ENCODE measurements at places on chromosomes 11 and 22. TPM values are rescaled to one million over a fixed set of nuclear protein-coding genes. Genes with fewer than 3 reads are reported as not detected.

DNA sequence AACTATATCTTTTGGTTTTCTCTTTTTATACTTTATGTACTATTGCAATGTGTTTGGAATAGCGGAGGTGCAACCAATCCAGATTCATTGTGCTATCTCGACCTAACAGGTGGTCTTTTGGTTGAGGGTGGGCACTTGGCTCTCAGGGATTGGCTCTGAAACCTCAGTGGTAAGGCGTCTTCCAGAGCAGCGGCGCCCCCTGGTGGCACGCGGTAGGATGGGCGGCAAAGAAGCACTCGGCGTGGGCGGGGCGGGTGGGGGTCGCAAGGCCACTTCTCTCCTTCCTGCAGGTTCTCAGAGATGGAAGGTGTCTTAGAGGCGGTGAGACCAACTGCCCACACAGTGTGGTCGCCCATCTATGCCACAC is 19.2 kb upstream of the PLET1 start:
- DNase-seq: no peak

DNA sequence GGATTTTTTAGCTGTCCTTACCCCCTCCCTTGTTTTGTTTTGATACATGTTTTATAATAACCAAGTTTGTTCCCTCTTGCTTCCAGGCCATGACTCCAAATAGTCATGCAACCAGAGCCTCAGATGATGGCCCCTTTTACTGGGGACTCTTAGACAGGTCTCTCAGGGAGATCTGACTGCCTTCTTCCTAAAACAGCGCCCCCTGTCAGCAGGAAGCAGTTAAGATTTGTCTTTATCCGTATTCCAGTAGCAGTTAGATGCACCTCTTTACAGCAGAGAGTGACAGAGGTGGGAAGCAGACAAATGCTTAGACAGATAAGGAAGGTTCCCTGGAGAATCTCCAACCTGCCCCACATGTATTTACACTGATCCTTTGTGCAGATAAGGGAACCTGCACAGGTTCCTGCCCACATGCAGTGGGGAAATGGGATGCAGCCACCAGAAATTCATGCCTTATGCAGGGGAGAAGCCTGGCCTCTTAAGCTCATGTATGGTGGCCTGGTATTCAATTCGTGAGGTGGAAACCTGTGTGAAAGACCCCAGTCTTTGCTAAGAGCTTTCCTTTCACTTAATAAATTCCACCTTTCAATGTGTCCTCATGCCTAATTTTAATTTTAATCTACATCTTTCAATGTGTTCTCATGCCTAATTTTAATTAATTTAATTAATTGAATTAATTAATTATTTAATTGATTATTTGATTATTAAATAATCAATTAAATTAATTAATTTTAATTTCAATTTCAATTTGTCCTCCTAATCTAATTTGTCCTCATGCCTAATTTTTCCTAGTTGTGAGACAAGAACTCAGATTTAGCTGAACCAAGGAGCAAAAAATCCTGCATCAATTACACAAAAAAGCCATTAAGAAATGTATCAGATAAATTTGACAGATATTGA is 11.5 kb upstream of the GLYAT start:
- no peak for DNase-seq

The RASGRP2 gene
- 0.41 TPM for total RNA-seq

The LMNTD2 gene
- total RNA-seq: 4.7 TPM

DNA sequence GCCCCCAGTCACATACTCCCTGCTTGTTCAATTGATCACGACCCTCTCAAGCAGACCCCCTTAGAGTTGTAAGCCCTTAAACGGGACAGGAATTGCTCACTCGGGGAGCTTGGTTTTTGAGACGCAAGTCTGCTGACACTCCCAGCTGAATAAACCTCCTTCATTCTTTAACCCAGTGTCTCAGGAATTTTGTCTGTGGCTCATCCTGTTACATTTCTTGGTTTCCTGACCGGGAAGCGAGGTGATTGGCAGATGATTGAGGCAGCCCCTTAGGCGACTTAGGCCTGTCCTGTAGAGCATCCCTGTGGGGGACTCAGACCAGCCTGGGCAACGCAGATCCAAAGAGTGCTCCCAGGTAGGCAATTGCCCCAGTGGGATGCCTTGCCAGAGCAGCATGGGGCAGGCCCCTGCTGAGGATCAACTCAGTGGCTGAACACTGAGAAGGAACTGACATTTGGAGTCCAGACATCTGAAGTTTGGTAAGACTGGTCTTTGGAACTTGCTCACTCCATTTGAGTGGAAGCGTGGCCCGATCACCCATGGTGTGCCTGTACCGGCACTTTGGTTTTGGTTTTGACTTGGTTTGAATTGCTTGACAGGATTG is 51.5 kb downstream of the NEU3 start:
- no peak for DNase-seq

GRCh38 chr11:128505449-128506065 is 81.8 kb downstream of the ETS1 start:
- DNase-seq: no peak

The MS4A12 gene
- total RNA-seq: not detected

DNA sequence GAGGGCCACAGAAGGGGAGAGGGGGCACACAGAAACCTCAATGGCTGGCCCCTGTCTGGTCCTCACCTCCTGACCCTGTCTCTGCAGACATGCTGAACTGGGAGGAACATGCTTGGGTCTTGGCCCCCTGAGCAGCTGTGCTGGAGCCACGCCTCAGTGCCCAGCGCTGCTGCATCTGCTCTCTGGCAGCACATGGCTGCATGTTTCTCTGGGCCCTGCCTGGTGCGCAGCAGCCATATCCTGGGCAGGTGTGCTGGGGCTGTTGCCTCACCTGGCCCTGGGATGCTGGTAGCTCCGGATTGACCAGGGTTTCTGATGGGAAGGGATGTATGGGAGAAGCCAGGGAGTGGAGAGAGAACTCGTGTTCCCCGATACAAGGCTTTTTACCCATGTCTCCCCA is 248.0 kb downstream of the ST3GAL4 start:
- no peak for DNase-seq

GRCh38 chr11:13667245-13667644 is 1.2 kb upstream of the FAR1 start:
- no peak for DNase-seq

The LRRC10B gene
- not detected for total RNA-seq

- DNase-seq: no peak
Observed at GRCh38 chr11:36241497-36241896, 47.7 kb downstream of the COMMD9 start.

The HPX gene
- 0.13 TPM for total RNA-seq

The SLC5A12 gene
- not detected for total RNA-seq

DNA sequence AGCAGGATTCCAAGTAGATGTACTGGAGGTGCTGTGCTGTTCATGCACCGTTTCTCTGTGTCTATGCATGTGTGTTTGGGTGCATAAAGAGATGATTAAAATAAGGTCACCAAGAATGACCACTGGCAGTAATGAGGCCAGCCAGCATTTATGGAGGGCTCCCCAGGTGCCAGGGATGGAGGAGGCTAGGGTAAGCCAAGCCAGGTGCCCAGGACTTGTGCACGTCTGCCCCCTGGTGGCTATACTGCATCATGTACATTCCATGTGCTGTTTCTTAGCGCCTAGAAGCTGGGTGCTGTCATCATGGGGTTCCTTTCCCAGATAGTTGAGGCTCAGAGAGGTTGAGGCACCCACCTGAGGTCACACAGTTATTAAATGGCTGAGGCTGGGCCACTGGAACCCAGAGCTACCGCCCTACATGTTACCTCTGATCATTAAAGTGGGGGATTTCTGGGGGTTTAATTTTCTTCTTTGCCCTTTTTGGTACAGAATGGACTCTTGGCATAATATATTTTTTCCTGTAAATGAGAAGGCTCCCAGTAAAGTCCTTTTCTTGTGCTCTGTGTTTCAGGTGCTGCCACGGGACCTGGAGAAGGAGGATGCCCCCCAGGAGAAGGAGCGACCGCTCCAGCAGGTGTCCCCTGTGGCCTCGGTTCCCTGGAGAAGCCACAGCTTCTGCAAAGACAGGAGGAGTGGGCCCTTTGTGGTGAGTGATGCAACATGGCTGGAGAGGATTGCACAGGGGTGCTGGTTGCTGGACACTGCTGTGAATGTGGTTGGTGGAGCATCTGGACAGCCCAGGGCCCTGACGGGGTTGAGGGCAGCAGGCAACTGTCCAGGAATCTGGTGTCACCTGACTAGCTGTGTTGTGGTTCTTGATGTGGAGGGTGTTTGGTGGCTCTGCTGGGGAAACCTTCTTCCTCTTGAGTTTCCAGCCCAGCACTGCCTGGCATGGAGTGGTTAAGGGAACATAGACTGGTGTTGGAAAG is 96.4 kb downstream of the KIAA1671 start:
- DNase-seq: no peak

DNA sequence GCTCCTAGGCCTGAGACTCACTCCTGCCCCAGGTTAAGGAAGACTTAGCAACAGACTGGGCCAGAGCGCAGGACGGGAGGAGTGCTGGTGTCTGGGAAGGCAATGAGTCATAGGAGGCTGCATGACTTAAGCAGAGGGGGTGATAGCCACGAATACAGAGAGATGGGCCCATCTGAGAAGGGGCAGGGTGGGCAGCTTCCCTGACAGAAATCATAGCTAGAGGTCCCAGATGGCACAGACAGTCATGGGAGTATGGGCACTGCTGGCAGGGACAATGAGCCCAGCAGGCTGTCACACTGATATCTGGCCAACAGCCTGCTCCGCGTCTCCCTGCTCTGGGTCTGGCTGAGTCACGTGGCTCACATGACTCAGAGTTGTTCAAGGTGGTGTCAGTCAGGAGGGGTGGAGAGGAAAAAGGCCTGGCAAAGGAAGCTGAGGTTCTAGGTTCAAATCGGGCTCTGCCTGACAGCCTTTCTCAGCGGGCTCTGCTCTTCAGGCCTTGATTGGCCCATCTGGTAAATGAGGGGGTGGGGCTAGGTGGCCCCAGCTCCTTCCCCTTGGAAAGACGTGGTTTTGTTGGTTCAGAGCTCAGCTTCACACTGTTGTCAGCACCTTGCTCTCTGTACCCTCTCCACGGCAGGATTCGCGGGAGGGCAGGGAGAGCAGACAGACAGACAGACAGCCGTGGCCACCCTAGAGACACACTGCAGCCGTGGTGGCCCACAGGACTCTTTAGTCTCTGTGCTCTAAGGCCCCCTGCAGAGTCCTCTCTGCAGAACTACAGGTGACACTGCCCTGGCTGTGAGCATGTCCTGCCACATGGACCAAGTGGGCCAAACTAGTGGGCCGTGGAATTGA is 47.8 kb downstream of the DBX1 start:
- peak; percentile 94 for DNase-seq

- DNase-seq: no peak
Observed at GRCh38 chr11:12499071-12499470, 121.7 kb downstream of the PARVA start.

DNA sequence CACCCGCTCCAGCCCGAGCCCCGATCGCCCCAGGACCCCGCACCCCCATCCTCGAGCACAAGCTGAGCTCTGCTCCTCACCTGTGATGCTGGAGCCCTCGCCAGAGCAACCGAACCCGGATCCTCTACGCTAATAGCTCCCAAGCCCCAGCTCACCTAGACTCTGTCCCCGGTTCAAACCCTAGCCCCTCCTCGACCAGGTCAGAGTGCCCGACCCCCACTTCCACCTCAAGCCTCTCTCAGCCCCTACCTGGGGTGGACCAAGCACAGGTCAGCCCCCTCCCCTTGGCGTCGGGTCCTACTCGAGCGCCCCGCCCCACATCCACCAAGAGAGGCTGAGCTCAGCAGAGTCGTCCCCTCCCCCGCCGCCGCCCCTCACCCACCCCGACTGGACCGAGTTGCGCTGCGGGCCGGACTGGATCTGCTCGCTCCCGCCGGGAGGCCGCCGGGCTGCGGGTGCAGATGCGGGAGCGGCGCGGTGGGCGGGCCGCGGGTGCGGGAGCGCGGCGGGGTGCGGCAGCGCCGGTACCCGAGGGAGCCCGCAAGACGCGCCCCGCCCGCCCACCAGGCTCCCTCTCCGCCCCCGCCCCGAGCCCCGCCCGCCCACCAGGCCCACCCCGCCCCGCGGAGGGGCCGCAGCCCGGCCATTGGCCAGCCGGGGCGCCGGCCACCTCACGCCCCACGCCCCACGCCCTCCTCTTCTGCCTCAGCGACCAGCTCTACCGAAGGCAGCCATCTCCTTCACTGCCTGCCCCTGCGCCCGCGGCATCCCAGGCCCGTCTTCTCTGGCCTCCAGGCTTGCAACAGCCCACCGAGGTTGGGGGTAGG is 577 bp upstream of the DKK3 start:
- no peak for DNase-seq

- DNase-seq: no peak
Observed at GRCh38 chr11:79055856-79056631, 384.8 kb downstream of the TENM4 start.

- DNase-seq: no peak
Observed at GRCh38 chr11:7570938-7571521, 57.2 kb downstream of the PPFIBP2 start.

All from kidney epithelial cell (primary cell).